ENCODE measurements at places on chromosomes 12 and 14. TPM values are rescaled to one million over a fixed set of nuclear protein-coding genes. Genes with fewer than 3 reads are reported as not detected.
A peak's percentile ranks its signal among the peaks of the same experiment; 100 is the strongest.

- DNase-seq: no peak
Measured at GRCh38 chr14:101246894-101247841, 314.1 kb upstream of the DIO3 start.

GRCh38 chr12:123532808-123533649 lies 490 bp downstream of the RILPL1 start:
- peak; percentile 30 for DNase-seq

DNA sequence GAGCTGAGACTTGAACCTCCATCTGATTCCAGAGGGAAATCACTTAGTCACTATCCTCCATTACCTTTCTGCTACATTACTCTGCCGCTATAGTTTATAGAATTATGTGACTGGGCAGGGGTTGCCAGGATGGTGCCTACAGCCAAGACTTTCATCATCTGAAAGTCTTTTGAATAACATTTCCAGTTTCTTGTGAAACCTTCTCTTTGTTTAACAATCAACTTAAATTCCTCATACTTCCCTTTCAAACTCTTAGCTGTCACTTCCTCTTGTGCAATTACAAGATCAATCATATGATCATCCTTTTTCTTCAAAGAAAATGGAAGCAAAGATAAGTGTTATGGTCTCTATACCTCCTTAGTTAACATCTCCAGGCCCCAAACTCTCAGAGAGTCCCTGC lies 25.4 kb upstream of the PELI2 start:
- DNase-seq: no peak

- DNase-seq: no peak
Measured at GRCh38 chr12:124496584-124496983, 70.8 kb downstream of the NCOR2 start.

DNA sequence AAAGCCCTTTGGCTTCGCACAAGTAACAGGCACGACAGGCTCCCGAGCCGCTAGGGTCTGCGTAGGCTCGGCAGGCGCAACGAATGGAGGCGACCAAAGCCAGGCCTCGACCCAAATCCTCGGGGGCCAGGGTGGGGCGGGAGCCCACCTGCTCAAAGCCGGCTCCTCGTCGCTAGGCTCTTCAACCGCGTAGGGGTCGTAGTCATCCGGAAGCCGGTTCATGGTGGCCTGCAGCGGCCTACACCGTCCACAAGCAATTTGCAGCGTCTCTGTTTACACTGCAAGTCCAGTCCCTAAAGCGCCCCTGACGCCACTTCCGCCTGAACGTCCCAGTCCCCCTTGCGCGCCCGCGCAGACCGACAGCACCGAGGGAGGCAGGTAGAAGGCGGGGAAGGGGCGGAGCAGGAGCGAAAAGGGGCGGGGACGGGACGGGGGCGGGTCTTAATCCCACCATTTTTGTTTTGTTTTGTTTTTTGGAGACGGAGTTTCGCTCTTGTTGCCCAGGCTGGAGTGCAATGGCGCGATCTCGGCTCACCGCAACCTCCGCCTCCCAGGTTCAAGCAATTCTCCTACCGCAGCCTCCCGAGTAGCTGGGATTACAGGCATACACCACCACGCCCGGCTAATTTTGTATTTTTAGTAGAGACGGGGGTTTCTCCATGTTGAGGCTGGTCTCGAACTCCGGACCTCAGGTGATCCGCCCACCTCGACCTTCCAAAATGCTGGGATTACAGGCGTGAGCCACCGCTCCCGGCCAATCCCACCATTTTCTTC lies at the start of gene EAPP:
EAPP (minus strand) TSS at position 295 of the 774 bp plus-strand sequence; CDS start at position 222, 73 bp downstream.
- DNase-seq: peak; percentile 99

DNA sequence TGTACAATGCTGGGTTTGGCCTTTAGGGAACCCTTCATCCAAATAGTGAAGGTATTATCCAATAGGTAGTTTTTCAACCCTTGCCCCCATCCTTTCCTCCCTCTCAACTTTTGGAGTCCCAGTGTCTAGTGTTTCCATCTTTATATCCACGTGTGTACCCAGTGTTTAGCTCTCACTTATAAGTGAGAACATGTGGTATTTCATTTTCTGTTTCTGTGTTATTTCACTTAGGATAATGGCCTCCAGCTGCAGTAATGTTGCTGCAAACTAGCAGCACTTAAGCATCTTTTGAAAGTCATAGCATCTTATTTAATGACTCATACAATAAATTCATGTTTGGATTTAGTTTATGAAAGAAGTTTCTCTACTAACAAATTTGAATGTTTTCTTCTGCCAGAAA lies 442.5 kb downstream of the NELL2 start:
- DNase-seq: no peak

GRCh38 chr14:62158779-62159178 lies 396.6 kb downstream of the SNAPC1 start:
- DNase-seq: no peak

DNA sequence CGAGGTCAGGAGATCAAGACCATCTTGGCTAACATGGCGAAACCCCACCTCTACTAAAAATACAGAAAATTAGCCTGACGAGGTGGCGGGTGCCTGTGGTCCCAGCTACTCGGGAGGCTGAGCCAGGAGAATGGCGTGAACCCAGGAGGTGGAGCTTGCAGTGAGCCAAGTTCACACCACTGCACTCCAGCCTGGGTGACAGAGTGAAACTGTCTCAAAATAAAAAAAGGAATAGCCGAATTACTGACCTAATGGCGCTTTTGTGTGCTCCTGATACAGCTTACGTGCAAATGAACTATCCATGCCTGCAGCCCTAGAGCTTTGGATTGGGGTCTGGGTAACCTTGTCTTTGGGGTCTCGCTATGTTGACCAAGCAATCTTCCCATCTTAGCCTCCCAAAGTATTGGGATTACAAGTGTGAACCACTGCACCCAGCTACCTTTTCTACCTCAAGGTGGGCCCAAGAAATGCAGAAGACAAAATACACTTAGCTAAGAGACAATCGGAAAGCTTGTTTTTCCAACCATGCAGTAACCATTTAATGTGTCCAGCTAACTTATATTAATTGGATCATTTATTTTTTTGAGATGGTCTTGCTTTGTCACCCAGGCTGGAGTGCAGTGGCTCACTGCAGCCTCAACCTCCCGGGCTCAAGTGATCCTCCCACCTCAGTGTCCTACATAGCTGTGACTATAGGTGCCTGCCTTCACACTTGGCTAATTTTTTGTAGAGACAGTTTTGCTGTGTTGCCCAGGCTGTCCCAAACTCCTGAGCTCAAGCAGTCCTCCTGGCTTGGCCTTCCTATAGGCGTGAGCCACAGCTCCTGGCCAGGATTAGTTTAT lies 5.5 kb downstream of the PABPN1 start:
- DNase-seq: no peak

GRCh38 chr12:76055393-76055792 lies 23.8 kb upstream of the PHLDA1 start:
- DNase-seq: no peak

- DNase-seq: peak; percentile 32
Measured at GRCh38 chr12:7162691-7163114, 26.8 kb upstream of the PEX5 start.

GRCh38 chr12:103844305-103844704 lies 3.3 kb upstream of the NT5DC3 start:
- no peak for DNase-seq

DNA sequence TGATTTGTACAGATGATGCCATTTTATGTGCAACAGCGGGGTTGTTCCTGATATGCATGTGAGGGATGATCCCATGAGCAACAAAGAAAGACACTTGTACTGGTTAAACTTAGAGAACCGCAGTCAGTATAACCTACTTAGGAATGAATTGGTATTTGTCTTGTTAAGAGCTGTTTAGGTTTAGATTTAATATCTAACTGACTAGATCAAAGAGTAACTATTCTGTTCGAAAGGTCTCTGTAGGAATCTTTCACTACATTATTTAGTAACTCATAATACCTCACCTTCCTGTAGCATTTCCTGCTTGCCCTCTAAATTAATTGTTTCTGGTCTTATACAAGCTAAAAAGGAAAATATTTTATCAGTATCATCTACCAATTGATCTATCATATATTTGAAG lies 350.4 kb downstream of the TRHDE start:
- DNase-seq: no peak

- DNase-seq: no peak
Measured at GRCh38 chr12:23546756-23547155, 402.7 kb downstream of the SOX5 start.

GRCh38 chr12:27780612-27781408 lies 774 bp upstream of the MANSC4 start:
- DNase-seq: peak; percentile 25

- no peak for DNase-seq
Measured at GRCh38 chr12:131113568-131114270, 160.0 kb downstream of the ADGRD1 start.

DNA sequence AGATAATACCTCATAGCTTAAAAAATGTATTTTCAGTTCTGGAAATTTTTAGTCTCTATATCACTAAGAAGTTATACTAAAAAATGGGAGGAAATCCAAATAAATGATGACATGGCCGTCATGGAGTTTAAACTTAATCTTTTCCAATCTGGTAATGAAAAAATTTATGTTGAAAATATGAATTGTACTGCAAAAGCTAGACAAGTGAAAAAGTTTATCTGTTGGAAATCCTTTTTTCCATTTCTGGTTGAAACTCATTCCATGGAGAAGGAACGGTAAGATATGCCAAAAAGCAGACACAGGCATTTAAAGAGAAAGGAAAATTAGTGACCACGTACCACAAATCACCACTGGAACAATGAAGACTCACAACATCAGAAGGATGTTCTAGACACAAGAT lies 314.2 kb upstream of the PRICKLE1 start:
- DNase-seq: no peak

DNA sequence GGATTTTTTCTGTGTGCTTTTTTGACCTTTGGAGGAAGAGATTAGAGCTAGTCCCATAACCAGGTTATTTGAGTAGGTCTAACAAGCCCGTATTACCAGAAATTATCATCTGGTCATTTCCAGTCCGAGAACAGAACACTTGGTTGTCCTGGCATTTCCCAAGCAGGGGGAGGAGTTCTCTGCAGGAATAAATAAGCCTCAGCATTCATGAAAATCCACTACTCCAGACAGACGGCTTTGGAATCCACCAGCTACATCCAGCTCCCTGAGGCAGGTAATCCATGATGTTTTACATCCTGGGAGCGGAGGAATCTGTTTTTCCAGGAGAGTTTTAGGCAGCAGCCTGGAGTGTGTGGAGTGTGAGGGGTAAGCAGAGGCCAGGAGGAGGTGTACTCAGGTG lies at the start of gene SERPINA3:
SERPINA3 (plus strand) TSS at position 218 of the 400 bp plus-strand sequence. CDS start 2,051 bp downstream, outside the sequence.
- DNase-seq: no peak

- peak; percentile 58 for DNase-seq
Measured at GRCh38 chr12:31362115-31362758, 36.3 kb upstream of the SINHCAF start.

GRCh38 chr14:104393898-104394381 lies 185.6 kb upstream of the C14orf180 start:
- DNase-seq: peak; percentile 59

Gene PALS1
- total RNA-seq: 50.2 TPM

Gene SLC5A8
- total RNA-seq: not detected

Gene SRSF9
- total RNA-seq: 33.7 TPM

Gene VCPKMT
- total RNA-seq: 3.7 TPM

Gene STAC3
- 3.3 TPM for total RNA-seq

Gene KLRG1
- total RNA-seq: not detected

Gene TAS2R13
- not detected for total RNA-seq

Gene SBNO1
- total RNA-seq: 14.6 TPM

Gene CAPZA3
- total RNA-seq: not detected

Gene ZC2HC1C
- total RNA-seq: not detected

Gene FGF23
- not detected for total RNA-seq

Gene DPF3
- 23.5 TPM for total RNA-seq

Gene MYF6
- total RNA-seq: 0.27 TPM
